ENCODE measurements at places on chromosomes 7 and 10. TPM values are rescaled to one million over a fixed set of nuclear protein-coding genes. Genes with fewer than 3 reads are reported as not detected.

The CSTF2T gene
- total RNA-seq: 39.3 TPM

The PILRA gene
- total RNA-seq: 1.3 TPM

The CLEC2L gene
- not detected for total RNA-seq

The TMEM196 gene
- total RNA-seq: not detected

The ANKRD7 gene
- 0.59 TPM for total RNA-seq

The OR2A42 gene
- total RNA-seq: not detected

The TET1 gene
- total RNA-seq: 2.2 TPM

The PLXNA4 gene
- 1.6 TPM for total RNA-seq

The GIMAP1 gene
- total RNA-seq: 6.8 TPM

The CTAGE4 gene
- total RNA-seq: 1.2 TPM

The TMEM130 gene
- total RNA-seq: not detected

The ZNF467 gene
- not detected for total RNA-seq

The NPFFR1 gene
- not detected for total RNA-seq

The AKR1D1 gene
- not detected for total RNA-seq

Data from activated CD8-positive, alpha-beta memory T cell treated with anti-CD3 and anti-CD28 coated beads, Interleukin-2, amount 10 ng/mL, durations not matched to agents 7 days and 5 days (primary cell).